ENCODE measurements at places on chromosomes 11 and 22. TPM values are rescaled to one million over a fixed set of nuclear protein-coding genes. Genes with fewer than 3 reads are reported as not detected.

GRCh38 chr22:38305471-38306448 is 11.5 kb downstream of the CSNK1E start:
- DNase-seq, result peak; percentile 29

- DNase-seq, result no peak
These were observed 304.3 kb upstream of the NCAM1 start for GRCh38 chr11:112656772-112657428.

DNA sequence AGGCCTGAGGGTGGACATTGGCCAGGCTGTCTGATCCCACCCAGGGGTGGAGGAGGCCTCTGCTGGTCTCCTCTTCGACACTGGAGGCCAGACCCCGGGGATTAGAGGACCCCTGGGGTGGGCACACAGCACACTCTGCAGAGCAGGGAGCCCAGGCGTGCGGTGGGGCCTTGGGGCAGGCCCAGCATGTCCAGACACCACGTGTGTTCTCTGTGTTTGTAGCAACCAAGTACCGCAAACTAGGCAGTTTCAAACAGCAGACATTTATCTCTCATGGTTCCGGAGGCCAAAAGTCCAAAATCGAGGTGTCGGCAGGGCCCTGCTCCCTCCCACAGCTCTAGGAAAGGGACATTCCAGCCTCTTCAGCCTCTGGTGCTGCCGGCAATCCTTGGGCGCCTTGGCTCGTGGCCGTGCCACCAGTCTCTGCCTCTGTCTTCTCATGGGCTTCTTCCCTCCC is 1.5 kb downstream of the PANX2 start:
- no peak for DNase-seq

DNA sequence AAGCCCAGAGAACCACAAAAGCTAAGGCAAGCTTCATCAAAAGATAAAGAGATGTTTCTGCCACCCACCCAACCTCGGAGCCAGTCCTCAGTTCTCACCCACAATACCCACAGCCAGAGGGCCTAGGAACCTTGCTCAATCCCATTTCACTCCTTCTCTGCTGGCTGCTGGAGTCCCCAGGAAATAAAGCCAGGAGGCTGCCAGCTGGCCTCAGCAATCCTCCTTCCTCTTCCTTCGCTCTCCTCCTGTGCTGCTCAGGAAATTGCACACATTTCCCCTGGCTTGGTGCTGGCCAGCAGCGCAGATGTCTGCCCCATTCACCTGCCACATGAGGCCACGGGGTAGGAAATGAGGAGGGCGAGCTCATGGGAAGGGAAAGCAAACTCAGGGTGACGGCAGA is 91.8 kb upstream of the LDLRAD3 start:
- peak; percentile 24 for DNase-seq

GRCh38 chr11:43546561-43547429 is 133.7 kb upstream of the HSD17B12 start:
- DNase-seq, result peak; percentile 4

The C11orf86 gene
- not detected for total RNA-seq

- no peak for DNase-seq
These were observed 11.4 kb downstream of the PRSS23 start for GRCh38 chr11:86811637-86812321.

The CYTH4 gene
- total RNA-seq, result 41.1 TPM

The HMOX1 gene
- 306 TPM for total RNA-seq

GRCh38 chr22:31896472-31896871 is 47.9 kb upstream of the YWHAH start:
- no peak for DNase-seq

The DRD2 gene
- not detected for total RNA-seq

GRCh38 chr11:130642994-130643393 is 194.5 kb downstream of the ADAMTS15 start:
- DNase-seq, result no peak

DNA sequence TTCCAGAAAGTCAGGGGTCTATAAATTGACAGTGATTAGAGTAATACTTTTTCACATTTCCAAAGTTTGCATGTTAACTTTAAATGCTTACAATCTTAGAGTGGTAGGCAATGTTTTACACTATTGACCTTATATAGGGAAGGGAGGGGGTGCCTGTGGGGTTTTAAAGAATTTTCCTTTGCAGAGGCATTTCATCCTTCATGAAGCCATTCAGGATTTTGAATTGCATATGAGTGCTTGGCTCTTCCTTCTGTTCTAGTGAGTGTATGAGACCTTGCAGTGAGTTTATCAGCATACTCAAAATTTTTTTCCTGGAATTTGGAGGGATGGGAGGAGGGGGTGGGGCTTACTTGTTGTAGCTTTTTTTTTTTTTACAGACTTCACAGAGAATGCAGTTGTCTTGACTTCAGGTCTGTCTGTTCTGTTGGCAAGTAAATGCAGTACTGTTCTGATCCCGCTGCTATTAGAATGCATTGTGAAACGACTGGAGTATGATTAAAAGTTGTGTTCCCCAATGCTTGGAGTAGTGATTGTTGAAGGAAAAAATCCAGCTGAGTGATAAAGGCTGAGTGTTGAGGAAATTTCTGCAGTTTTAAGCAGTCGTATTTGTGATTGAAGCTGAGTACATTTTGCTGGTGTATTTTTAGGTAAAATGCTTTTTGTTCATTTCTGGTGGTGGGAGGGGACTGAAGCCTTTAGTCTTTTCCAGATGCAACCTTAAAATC is 5.3 kb downstream of the MALAT1 start:
- no peak for DNase-seq

DNA sequence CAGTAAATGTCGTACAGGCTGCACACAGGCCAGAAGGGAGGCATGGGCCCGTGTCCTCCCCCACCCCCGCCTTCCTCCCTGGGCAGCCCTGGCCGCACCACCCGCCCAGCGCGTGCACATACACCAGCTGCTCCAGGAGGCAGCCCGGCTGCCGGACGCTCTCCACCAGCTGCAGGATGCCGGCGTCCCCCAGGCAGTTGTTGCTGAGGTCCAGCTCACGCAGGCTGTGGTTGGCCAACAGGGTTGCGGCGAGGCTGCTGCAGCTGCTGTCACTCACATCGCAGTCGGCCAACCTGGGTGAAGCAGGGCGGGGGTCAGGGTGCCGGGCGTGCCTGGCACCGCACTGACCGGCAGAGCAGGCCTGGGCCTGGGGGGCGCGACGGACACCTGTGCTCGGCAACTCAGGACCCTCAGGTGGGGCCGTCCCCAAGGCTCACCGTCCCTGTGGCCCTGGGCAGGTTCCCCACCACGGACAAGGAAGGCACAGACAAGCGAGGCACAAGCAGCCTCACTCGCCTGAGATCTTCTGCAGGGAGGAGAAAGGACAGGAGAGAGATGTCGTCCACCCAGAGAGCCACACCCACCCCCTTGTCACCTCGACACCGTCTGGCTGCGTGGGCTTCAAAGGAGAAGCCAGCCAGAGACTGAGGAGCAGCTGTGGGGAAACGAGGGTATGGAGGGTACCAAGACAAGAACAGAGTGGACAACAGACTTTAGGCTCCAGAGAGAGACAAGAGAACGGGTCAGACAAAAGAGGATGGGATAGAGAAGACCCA is 12.1 kb downstream of the RNH1 start:
- DNase-seq, result peak; percentile 80

GRCh38 chr22:31103899-31104694 is 3.3 kb downstream of the SELENOM start:
- DNase-seq, result peak; percentile 85

DNA sequence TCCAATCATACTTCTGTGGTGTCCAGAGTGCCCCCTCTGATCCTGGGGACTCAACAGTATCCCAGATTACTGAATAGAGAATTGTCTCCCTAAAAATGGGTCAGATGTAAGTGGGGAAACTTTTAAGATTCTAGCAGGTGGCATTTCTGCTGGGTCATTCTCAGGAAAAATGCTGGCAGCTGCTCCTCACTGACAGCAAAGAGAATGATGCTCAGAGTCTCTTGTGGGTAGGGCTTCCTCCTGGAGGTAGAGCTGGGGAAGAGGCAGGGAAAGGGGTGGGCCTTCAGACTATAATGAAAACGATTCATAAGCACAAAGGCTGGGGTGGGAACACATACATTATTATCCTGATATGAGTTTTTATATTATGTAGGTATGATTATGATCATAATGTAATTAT is 647.2 kb downstream of the NELL1 start:
- no peak for DNase-seq

The RCOR2 gene
- total RNA-seq, result 0.14 TPM

The UBQLNL gene
- 0.76 TPM for total RNA-seq

DNA sequence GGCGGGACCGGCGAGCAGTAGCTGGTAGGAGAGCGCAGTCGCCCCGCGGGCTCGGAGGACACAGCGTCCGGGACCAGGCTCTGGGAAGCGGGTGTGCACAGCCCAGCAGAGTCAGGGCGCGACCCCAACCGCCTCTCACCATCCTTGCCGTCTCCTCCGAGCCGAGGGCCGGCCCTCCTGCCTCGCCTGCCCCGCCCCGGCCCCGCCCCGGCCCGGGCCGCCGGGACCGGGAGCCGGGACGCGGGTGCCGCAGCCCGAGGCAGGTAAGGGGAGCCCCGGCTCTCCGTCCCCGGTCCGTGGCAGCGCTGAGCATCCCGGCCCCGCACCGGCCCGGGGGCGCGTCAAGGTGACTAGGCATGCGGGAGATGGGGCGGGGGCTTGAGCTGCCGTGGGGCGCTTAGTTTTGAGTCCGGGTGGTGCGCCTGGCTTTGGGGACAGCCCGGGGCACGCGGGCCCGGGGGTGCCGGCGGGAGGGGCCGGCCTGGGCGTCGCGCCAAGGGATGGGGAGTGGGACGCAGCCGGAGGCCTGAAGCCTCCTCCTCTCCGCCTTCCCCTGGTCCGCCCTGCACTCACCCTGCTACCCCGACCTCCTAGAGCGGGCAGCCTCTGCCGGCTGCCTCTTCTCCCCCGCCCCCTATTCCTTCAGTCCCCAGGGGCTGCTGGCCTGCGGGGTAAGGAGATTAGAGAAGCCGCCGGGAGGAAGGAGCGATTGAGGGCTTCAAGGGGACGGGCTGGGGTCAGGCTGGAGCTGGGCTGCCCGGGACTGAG is at the start of gene ABCG4:
TSS of gene ABCG4 (plus strand) at position 35 of the 768 bp plus-strand sequence. CDS start 914 bp downstream, outside the sequence.
- peak; percentile 88 for DNase-seq

The OR52W1 gene
- total RNA-seq, result not detected

GRCh38 chr22:27474711-27475547 is 326.6 kb downstream of the MN1 start:
- no peak for DNase-seq

- no peak for DNase-seq
These were observed 60.8 kb downstream of the FBLN1 start for GRCh38 chr22:45563362-45564040.

The SAA1 gene
- 11.4 TPM for total RNA-seq

- no peak for DNase-seq
These were observed 620.2 kb upstream of the TENM4 start for GRCh38 chr11:80061056-80061455.

The CARD16 gene
- total RNA-seq, result 5.2 TPM

The ZDHHC13 gene
- total RNA-seq, result 28.6 TPM

DNA sequence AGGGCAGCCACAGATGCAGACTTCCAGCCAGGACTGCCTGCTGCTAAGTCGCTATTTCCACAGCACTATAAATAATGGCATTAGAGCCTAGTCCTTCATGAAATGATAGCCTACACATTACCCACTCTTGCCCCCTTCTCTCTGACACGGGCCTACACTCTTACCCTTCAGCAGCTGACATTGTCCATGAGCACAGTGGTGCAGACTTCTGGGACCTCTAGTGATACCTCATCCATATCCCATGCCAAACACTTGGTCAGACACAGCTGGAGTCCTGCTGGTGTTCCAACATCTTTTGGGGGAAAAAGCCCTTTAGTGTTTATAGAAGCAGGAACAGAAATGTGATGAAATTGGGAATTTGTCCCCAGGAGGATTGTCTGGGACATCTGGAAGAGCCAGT is 43.4 kb upstream of the RAB1B start:
- DNase-seq, result no peak

- DNase-seq, result no peak
These were observed 595.1 kb downstream of the BUD13 start for GRCh38 chr11:116177521-116178210.

GRCh38 chr22:47995718-47996117 is 1233.3 kb downstream of the TBC1D22A start:
- peak; percentile 55 for DNase-seq

- peak; percentile 53 for DNase-seq
These were observed 19.0 kb upstream of the PRODH start for GRCh38 chr22:18954990-18955571.

GRCh38 chr11:406796-407650 is 7.8 kb downstream of the SIGIRR start:
- peak; percentile 84 for DNase-seq

The CARNS1 gene
- 1.8 TPM for total RNA-seq

GRCh38 chr11:72354356-72355115 is 79.8 kb downstream of the CLPB start:
- no peak for DNase-seq

DNA sequence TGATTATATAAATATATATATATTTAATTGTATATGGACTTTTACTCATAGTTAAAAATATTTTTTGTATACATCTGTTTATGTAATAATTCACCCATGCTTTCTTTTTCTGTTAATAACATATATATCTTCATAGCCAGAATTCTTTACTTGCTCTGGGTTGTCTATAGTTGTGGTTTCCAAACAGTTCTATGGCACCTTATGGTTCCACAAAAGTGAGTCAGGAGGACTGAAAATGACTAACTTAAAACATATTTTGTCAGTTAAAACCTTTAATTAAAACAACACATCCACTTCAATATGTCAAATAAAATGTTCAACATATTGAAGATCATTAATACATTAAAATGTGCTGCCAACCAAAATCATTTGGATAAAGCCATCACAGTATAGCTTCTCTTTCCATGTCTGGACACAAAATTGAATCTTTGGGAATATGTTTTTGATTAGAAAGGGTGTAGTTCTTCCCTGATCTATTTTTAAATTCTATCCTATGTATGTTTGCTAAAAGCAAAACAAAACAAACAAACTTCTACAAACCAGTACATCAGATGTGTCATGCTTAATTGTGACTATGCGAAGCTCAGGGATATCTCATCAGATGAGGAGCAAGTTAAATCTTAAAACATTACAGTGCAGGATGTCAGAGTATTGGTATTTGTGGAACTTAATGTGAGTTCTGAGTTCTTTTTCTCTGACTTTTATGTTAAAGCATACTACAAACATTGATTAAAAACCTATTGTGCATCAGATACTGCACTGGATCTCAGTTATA is 1488.4 kb upstream of the TENM4 start:
- no peak for DNase-seq

DNA sequence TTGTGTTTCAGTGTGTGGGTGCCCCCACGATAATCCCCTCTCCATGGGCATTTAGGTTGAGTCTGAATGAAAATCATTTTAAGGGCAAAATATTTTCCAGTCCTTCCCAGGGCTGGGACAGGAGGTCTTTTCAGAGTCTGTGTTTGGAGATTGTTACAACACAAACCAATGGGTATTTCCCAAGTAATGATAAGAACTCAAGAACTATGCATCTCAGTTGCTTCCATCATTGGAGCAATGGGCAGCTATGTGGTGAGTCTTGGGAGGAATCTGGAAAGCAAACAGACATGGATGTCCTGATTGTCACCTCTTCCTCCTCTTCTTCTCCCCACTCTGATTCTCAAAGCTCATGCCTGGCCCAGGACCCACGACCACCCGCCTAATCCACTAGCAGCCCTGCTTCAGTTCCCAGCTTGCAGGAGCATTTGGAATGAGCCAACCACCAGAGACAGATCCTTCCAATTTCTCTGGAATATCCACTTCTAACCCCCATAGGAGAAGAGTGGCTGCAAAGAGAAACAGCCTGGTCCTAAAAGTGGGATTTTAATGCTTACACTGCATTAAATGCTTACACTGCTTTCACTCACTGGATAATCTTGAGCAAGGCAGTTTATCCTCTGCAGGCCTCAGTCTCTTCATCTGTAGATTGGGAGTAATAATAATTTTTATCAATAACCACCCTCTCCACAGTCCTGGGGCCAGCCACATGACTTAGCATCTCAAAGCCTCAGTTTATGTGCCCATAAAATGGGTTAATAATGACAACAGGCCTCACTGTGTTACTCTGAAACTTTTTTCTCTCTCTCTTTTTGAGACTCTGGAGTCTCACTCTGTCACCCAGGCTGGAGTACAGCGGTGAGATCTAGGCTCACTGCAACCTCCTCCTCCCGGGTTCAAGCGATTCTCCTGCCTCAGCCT is 404.3 kb downstream of the MN1 start:
- DNase-seq, result no peak
